ENCODE measurements at places on chromosomes 13 and 19.

- no peak for DNase-seq
Observed at GRCh38 chr13:32297206-32297605, 18.0 kb downstream of the ZAR1L start.

DNA sequence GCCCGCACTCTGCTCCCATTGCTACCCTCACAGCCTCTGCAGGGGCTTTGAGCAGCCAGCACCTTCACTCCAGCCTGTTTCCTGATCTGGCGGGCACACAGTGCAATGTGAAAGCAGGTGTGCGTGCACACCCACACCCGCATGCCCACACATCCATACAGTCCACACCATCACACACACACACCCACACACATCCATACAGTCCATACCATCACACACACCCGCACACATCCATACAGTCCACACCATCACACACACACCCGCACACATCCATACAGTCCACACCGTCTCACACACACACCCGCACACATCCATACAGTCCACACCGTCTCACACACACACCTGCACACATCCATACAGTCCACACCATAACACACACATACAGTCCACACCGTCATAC is 28.0 kb downstream of the PIAS4 start:
- no peak for DNase-seq

DNA sequence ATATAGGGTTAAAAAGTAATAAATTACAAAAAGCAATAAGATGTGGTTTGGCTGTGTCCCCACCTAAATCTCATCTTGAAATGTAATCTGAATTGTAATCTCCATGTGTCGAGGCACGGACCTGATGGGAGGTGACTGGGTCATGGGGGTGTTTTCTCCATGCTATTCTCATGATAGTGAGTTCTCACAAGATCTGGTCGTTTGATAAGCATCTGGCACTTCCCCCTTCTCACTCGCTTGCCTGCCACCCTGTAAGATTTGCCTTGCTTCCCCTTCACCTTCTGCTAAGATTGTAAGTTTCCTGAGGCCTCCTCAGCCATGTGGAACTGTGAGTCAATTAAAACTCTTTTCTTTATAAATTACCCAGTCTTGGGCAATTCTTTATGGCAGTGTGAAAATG is 577.4 kb downstream of the TBC1D4 start:
- no peak for DNase-seq

- no peak for DNase-seq
Observed at GRCh38 chr13:75792526-75793187, 156.5 kb downstream of the LMO7 start.

- DNase-seq, result no peak
Observed at GRCh38 chr19:58330458-58330857, 3.7 kb downstream of the ZSCAN22 start.

DNA sequence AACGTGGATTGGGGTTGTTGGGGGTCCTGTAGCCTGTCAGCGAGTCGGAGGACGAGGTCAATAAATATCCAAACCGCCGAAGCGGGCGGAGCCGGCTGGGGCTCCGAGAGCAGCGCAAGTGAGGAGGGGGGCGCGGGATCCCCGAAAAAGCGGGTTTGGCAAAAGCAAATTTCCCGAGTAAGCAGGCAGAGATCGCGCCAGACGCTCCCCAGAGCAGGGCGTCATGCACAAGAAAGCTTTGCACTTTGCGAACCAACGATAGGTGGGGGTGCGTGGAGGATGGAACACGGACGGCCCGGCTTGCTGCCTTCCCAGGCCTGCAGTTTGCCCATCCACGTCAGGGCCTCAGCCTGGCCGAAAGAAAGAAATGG is 754 bp upstream of the SIX5 start:
- DNase-seq, result no peak

GRCh38 chr19:54561840-54562239 is 11.8 kb upstream of the LILRA2 start:
- DNase-seq, result no peak

DNA sequence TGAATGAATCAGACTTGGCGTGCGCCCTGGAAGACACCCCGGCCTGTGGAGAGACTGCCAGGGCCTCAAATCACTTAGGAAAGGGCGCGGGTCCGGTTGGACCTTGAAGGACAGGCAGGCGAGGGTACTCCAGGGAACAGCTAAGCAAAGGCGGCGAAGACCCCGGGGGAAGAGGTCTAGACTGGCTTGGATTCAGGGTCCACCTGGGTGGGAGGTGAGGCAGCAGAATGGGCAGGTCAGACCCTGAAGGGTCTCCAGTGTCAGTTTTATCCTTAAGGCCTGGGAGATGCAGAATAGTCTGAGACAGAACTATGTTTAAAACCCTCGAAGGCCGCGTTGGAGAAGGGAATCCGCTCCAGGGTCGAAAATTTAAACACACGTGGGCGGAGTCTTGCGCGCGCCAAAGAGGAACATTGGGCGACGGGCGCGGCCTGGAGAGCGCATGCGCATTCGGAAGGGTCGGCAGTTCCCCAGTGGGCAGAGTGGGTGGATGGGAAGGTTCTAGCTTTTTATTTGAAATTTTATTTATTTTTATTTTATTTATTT is 567 bp upstream of the SMG9 start:
- DNase-seq, result peak; percentile 81

- DNase-seq, result no peak
Observed at GRCh38 chr13:47845981-47846380, 155.1 kb downstream of the SUCLA2 start.

GRCh38 chr13:71096421-71096820 is 770.6 kb downstream of the DACH1 start:
- DNase-seq, result no peak

- no peak for DNase-seq
Observed at GRCh38 chr13:60016229-60016628, 147.5 kb downstream of the DIAPH3 start.

DNA sequence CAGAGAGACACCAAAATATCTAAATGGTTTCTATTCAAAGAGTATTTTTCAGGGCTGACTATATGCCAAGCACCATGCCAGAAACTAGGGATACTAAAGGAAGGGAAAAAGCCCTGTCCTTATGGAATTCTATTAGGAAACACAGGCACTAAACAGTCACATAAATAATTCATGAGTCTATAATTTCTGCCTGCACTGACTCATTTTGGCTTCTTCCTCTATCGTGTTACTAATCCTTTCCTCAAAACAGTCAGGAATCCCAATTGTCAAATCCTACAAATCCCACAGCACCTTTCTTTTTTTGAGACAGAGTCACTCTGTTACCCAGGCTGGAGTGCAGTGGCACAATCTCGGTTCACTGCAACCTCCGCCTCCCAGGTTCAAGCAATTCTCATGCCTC is 29.2 kb downstream of the XPO4 start:
- DNase-seq, result no peak

GRCh38 chr19:47644743-47645482 is 36.0 kb downstream of the BICRA start:
- no peak for DNase-seq

DNA sequence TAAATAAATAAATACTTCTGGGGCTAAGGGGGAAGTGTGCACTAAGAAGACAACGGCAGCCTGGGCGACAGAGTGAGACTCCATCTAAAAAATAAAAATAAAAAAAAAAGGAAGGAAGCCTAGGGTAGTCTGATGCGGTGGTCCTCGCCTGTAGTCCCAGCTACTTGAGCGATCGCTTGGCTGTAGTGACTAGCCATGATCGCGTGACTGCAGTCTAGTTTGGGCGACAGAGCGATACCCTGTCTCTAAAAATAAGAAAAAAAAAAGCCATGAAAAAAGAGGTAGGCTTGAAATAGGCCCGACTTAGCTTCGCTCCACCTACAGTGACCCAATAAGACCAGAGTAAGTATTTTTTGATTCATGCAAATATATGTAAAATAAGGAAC is 661 bp upstream of the BABAM1 start:
- DNase-seq, result no peak

GRCh38 chr19:35056513-35057063 is 15.1 kb downstream of the HPN start:
- DNase-seq, result no peak

DNA sequence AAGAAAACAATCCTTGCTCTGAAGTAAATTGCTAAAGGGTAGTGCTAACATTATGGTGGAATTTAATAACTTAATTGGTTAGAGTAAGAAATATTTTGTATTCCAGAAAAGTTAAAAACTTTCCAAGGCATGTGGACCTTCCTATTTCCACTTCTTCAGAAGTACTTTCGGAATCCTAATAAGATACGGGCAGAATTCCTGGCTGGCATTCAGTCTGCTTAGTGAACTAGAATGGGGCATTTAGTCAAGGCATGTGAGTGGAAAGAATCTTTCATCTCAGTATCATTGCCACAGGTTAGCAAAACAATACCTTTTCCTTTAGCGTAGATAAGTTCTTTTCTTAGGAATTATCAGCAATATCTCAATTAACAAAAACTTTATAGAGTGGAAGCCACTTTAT is 85.1 kb downstream of the TNFRSF19 start:
- no peak for DNase-seq

DNA sequence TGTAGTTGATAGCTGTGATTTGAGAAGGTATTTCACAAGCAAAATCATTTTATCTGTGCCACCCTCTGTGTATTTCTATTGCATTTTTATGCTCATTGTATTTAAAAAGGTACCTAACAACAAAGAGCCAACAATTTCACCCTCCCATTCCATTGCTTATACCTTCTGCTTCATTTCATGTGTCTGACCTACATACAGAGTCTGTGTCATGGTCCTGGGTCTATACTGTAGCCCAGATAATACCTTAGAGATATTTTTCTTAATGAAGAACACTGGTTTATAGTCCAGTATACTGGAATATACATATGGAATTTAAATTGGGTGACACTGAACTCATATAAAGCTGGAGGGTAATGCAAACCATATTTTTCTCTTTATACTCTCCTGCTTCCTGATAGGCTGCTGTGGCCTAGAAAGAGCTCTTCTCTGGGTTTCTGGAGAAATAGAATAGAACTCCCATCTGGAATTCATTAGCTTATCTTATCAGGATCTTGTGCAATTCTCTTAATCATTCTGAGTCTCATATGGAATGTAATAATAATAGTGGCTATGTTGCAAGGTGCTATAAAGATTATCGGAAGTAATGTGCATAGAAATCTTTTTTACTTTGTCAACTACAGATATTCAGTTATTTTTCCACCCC is 31.8 kb upstream of the SPART start:
- no peak for DNase-seq

GRCh38 chr19:48543121-48543710 is 8.8 kb upstream of the SULT2B1 start:
- no peak for DNase-seq

GRCh38 chr19:8615813-8616596 is 5.5 kb upstream of the ADAMTS10 start:
- DNase-seq, result no peak

GRCh38 chr13:84645196-84646012 is 763.1 kb upstream of the SLITRK1 start:
- peak; percentile 55 for DNase-seq

GRCh38 chr13:80235166-80235966 is 105.6 kb downstream of the SPRY2 start:
- peak; percentile 20 for DNase-seq

DNA sequence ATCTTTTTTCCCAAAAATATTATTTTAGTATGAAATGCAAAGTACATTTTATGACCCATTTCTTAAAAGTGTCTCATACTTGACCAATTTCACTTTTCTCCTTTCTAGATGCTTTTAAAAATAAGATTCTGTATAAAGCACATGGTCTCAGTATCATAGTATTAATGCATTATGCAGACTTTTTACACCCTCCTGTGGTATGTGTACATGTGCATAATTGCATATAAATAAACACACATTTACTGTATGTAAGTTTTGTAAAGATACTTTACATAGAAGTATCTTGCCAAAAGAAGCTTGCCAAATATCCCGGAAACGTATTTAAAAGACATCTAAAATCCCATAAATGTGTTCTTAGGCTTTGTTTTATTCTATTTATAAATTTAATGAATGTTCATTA is 85.1 kb upstream of the MAB21L1 start:
- DNase-seq, result no peak

DNA sequence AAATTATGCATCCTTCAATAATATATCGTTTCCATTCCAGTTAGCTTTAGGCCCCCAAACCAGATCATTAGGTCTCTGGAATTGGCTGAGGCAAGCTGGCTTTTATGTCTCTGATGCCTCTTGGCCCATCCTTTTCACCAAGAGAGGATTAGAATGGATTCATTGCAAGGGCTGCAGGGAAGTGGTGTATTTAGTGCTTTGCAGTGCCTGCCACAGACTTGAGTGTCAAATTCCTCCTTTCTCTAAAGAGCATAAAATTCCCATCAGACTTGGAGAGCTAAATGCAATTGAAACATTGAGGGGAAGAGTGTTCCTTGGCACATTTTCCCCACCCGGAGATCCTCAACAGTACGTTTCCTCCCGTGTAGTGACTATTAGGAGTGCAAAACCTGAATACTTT is 302.6 kb downstream of the ATP8A2 start:
- DNase-seq, result no peak

GRCh38 chr19:54576411-54576976 is 2.9 kb downstream of the LILRA2 start:
- DNase-seq, result no peak

DNA sequence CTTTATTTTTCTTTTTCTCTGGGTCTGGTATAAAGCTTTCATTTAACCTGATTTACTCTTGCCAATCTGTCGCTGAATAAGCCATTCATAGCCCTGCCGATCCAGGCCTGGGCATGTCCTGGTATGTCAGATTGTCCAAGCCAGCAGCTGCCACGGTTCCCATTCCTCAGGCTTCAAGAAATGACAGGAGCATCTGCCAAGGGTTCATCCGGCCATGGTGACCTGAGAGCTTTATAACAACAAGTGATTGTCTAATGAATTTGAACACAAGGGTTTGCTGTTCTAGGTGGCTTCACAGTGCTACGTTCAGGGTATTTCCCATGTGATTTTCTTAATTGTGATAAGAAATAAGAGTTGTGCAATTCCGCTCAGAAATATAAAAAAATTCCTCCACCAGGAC is 20.0 kb downstream of the PNMA8A start:
- DNase-seq, result no peak

GRCh38 chr19:2136796-2137195 is 14.6 kb downstream of the AP3D1 start:
- DNase-seq, result no peak

DNA sequence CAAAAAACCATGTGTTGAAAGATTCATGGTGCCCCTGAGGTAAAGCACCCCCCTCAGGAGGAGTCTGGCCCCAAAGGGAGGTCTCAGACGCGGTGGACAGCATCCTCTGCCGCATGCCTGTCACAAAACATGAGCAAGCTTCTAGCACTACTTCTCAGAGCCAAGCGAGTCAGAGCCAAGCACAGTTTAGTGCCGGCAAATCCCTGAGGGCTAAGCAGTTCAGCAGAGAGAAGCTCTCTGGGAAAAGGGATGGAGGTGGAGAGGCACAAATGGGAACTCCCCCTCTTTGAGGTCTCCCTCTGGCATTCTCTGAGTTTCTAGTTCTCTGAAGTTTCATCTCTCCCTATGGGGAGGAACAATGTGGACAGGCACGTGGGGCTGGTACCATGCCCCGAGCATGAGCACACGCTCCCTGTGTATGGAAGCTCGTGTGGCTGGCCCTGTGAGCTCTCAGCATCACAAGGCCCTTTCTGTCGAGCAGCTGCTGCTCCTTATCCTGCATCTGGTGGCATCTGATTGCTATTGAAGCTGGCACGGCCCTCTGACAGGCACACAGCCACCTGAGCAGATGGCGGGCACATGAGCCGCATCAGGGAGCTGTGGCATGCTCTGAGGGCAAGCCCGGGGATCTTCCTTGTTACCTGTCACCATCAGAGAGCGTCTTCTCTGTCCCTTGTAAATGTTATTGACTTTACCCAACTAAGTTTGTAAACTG is 325.1 kb downstream of the SLC7A1 start:
- DNase-seq, result no peak
